ENCODE measurements at places on chromosomes 1 and 21.

- no peak for DNase-seq
Observed at GRCh38 chr1:66240491-66241484, 293.2 kb upstream of the SGIP1 start.

DNA sequence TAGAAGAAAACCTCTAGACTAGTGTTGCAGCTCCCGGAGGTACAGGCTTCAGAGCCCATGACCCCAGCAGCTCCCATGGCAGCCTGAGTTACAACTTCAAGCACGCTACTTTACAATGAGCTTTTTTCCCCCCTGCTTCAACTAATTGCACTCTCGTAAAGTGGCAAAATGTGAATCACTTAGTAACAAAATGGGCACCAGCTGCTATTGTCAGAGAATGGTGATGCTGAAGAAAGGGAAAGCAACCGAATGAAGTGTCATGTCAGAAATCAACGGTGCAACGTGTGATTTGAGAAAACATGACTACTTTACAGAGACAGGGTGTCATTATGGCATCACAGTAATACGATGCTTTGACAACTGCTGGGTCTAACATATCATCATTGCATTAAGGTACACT, 40.5 kb downstream of the ESRRG start:
- no peak for DNase-seq

GRCh38 chr1:26666855-26667254, 29.0 kb upstream of the ARID1A start:
- no peak for DNase-seq

DNA sequence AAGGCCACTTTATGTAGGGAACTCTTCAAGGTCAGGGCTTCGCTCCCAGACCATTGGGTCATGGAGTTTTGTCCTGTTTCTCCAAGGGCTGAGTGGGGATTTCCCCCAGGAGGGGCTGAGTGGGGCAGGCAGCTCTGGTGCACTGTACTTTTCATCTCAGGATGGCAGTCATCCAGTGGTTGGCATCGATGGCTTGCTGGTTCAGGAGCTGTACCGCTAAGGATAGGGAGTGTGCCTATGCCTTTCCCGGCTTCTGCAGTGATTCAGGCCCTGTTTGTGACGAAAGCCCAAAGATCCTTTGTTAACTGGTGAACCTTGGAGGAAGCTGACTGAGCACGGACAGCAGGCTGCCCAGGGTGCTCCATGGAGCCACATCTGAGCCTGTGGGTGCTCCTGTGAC, 100.1 kb upstream of the GADD45A start:
- no peak for DNase-seq

- DNase-seq = no peak
Observed at GRCh38 chr1:35834218-35834617, 26.4 kb downstream of the AGO4 start.

DNA sequence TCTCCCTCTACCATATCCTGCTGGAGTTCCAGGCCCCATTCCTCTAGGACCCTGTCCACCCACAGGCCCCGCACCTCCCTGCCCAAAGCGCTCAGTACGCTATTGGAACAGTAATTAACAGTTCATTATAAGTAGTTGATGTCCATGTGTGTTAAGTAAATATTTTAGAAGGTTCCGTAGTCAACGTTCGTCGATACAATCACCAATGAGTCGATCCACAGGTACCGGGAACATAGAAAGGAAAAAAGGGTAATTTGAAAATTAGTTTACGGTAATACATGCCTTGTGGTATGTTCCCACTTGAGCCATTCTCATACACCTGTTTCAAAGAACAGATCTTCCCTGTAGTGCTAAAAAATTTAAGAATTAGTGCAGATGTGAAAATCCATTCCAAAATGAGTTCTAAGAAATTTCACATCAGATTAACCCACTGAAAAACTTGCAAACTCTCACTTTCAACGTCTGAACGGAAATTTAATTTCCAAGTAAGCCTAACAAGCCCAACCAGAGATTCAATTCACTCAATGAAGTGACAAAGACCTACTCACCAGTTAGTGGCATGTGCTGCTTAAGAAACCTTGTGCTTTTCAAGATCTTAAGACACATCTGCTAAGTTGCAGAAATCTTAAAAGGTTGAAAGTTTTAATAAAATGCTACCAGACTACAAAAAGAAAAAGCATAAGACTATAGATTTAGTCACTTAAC, 8.3 kb downstream of the SFPQ start:
- no peak for DNase-seq

DNA sequence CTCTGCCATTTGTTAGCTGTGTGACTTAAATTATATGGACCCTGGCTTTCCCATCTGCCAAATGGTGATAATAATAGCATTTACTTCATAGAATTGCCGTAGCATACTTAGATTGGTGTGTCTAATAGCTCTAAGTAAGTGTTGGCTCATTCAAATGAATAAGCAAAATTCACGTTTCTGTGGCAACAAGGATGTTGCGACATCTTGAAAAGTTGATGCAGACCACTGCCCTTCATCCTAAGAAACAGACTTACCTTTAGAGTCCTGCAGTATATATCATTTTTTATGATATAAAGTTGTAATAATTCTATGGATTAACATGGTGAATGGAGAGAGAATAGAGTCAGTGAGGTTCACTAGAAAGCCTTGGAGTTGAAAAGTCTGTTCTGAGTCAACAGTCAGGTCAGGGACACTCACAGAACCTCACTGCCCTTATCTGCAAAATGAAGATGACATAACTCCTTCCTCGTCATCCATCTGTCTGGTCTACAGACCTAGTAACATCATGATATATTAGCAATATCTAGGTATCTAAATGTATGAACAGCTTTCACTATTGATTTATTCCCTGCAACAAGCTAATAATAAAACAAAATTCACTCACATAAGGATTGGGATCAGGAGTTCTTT, 167.3 kb upstream of the C8B start:
- DNase-seq = no peak

DNA sequence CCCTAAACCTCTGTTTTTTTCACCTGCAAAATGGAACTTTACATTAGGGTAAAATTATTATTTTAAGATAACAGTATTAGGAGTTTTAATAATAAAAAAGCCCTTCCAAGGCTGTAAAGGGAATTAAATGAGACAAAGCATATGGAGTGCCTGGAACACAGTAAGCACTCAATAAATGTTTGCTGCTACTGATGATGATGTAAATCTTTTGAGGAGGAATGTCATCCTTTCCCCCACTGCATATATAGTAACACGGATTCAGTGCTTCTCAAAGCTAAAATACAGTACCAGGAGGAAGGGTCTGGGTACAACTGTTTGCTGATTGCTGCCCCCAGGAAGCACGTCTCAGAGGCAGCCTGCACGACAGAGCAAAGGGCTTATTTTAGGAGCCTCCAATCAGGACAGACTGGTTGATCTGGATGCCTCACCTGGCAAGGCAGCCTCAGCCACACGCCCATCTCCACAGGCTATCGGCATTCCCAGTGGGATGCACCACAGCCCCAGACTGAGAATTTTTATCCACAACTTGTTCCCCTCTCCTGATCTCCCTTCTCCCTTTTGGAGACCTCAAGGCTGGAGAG, 64.4 kb downstream of the GADD45A start:
- no peak for DNase-seq

- no peak for DNase-seq
Observed at GRCh38 chr1:227944090-227944930, 3.4 kb downstream of the WNT9A start.

DNA sequence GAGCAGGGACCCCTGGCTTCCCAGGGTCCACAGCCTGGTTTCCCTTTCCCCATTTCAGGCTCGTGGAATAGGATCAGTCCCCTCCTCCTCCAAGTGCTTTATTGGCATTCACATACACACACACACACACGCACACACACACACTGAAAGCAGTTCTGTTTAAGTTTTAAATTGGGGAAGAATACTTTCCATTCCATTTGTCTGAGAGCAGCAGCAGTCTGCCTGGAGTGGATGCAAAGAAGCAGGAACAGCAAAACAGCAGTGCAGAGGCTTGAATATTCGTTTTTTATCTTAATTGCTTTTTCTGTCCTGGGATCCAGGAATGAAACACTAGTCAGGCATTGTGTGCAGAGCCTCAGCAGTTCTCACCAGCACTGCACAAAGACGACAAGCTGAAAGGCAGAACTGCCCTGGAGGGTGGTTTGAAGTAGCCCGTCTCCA, 7.1 kb downstream of the CYB561D1 start:
- DNase-seq = peak; percentile 73

GRCh38 chr1:121418369-121419049, 233.7 kb downstream of the SRGAP2C start:
- no peak for DNase-seq

- no peak for DNase-seq
Observed at GRCh38 chr1:12717301-12717838, 1.5 kb downstream of the AADACL3 start.

DNA sequence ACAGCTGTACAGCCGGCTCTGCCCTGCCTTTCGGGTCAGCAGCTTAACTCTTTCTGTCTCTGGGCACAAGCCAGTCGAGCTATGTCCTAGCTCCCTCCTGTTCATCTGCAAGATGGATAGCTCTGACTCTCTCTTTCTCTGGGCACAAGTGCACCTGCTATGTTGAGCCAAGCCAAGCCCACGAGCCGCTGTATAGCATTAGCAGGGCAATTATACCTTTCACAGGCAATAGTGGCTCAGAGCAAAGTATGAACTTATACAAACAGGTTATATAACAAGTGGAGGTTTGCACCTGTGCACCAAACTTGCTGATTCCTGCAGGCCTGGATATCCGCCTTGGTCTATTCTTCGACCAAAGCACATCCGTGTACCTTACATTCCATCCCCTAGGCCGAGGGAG, 33.0 kb upstream of the CR2 start:
- no peak for DNase-seq

Data from AG08396 (cell line).